ENCODE measurements at places on chromosomes 11 and 22. TPM values are rescaled to one million over a fixed set of nuclear protein-coding genes. Genes with fewer than 3 reads are reported as not detected.

OR51B2 gene
- not detected for total RNA-seq

OR4A47 gene
- total RNA-seq, result not detected

OR6Q1 gene
- not detected for total RNA-seq

OR6A2 gene
- total RNA-seq, result not detected

CRYBB2 gene
- total RNA-seq, result not detected

PLEKHB1 gene
- 7.9 TPM for total RNA-seq

OR10G6 gene
- total RNA-seq, result not detected

LIF gene
- total RNA-seq, result 0.49 TPM

DNA sequence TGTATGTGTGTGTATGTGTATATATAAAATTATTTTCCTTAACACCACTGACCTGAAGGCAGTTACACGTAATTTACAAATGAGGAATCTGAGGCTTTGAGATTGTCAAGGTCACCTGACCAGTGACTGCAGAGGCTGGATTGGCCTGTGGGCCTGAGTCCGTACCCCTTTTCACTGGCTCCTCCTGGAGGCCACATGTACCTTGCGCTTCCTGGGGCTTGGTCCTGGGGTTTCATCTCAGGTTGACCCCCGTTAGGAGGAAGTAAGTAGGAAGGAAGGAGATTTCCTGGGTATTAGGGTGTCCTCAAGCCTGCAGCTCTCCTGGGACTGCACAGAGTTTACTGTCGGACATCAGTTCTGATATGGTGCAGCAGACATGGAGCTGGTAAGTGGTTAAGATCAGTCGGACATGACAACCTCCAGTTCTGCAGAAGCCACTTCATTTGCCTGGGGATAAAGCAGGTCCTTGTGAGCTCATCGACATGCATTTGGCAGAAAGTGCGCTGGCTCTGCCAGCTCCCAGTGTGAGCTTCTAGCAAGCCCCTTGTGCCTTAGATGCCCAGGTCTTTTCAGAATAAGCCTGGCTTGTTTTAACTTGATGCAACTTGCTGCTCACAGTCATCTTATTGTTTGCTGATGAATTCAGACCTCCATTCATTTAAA, 36.6 kb downstream of the ST3GAL4 start:
- DNase-seq, result peak; percentile 88

DNA sequence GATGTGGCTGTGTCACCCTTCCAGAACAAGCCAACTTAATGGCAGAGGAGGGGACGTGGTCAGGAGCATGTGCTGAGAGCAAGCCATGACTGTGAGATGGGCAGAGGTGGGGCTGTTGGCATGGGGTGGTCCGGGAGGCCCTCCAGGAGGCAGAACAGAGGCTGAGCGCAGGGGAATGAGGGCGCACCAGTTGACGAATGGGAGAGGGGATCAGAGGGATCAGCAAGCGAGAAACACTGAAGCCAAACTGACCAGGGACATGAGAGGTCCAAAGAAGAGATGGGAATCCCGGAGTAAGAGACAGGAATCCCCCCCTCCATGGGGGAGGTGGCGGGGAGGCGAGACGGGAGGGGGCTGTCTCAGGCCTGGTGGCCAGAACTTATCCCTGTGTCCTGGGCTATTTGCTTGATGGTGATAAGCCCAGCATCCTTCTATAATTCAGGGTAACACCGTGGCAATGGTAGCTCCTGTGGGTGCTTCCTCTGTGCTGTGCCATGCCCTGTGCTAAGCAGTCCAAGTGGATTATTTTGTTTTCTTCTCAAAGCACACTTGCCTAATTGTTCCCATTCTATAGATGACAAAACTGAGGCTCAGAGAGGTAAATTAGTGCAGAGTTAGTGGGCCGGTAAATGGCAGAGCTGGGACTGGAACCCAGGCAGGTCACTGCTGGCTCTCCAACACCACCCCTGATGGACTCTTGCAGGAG, 83.4 kb upstream of the SHISAL1 start:
- DNase-seq, result peak; percentile 62

DNA sequence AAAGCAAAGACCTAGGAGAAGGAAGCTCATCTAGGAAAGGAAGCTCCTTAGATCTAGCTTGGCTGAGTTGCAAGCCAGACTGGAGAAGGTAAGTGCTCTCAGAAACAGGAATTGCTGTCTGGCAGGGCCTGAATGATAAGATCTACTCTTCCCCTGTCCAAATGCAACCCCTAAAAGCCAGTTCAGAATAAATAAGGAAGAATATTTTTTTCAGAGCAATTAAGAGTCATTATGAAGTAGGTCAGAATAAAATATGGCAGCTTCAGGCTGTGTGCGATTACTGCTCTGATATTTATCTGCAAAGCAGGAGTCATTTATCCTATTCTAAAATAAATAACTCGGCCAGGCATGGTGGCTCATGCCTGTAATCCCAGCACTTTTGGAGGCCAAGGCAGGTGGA, 82.1 kb downstream of the PIWIL4 start:
- no peak for DNase-seq

DNA sequence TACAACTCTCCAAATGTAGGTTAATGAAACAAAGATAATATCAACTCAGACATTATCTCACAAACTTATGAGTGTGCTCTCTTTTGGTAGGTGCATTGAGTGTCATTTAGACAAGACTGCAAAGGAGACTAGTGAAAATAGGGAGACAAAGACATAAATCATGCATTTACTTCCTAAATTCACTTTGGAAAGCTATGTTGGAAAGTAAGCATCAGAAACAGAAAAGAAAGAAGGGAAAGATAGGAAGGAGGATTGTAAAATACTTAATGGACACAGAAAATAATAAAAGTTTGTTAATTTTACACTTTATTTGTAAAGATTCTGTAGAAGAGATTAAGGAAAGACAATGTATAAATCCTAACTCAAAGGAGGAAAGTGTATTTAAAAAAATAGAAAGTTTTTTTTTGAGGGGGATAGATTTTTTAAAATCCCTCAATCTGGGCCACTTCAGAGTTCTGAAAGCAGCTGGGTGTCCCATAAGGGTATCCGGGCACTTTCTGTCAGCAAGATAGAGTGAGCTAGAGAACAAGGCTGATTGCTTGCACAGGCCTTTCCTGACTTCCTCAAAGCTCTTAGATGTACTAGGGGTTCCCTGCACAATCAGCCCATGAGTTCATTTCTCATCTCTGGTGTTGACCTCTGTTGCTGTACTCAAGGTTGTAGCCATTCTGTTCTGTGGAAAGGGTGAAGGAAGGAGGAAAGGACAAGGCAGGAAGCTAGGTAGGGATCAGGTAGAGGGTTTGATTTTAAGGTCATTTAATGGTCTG, 22.4 kb upstream of the RDX start:
- DNase-seq, result no peak

DNA sequence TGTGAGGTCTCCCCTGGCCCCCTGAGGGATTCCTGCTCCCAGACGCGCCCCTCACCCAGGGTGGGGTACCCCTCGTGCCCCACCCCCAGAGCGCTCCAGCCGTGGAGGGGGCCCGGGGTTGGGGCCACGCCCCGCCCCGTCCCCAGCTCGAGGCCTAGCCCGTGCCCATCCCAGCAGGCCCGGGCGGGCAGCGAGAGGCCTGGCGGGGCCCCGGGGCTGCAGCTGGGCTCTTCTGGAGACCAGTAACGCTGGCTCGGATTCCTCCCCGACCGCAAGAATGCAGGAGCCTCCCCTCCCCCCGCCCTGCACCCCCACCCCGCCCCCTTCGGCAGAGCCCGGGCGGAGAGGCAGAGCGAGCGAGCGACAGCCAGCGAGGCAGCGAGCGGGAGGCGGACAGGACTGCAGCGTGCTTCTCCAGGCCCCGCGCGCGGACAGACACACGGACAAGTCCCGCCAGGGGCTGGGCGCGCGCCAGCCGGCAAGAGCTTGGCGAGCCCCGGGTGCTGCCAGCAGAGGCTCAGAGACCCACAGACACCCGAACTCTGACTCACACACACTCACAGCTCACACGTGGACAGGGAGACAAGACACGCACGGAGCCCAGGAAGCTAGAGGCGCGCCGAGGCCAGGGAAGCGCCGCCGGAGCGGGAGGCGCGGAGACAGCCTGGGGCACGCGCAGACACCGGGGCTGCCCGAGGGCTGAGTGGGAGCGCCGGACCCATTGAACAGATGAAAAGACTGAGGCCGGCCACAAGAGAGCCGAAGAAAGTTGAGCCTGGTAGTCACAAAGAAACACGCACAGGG, 15.2 kb downstream of the BCL9L start:
- DNase-seq, result no peak

- DNase-seq, result no peak
Measured at GRCh38 chr22:18970948-18971315, 34.8 kb upstream of the PRODH start.

DNA sequence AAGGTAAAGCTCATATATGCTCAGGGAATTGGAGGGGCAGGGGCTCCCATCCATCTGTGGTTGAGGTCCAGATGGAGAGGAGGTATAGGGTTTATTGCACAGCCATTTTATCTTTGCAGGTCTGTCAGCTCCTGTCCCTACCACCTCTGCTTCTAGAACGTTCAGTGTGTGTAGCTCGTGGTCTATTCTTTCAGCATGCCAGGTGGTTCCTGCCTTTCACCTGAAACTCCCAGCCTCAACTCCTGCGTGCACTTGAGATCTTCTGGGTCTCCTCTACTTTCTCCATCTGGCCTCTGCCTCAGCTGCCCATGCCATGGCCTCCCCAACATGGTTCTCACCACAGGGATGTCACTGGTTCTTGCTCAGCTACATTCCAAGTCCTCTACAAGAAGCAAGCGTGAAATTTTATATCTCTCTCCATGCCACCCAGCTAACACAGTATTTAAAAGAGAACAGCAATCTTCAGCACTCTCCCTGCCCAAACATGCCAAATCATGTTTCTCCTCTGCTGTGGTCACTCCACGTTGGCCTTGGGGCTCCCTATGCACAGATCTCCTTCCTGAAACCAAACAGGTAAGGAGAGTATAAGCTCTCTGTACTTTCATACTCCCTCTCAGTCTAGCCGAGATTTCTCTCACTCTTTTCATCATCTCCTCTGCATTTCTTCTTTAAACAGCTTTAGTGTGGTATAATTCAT, 157.8 kb upstream of the TRPC6 start:
- DNase-seq, result no peak

- DNase-seq, result no peak
Measured at GRCh38 chr11:131486100-131486499, 115.7 kb downstream of the NTM start.

DNA sequence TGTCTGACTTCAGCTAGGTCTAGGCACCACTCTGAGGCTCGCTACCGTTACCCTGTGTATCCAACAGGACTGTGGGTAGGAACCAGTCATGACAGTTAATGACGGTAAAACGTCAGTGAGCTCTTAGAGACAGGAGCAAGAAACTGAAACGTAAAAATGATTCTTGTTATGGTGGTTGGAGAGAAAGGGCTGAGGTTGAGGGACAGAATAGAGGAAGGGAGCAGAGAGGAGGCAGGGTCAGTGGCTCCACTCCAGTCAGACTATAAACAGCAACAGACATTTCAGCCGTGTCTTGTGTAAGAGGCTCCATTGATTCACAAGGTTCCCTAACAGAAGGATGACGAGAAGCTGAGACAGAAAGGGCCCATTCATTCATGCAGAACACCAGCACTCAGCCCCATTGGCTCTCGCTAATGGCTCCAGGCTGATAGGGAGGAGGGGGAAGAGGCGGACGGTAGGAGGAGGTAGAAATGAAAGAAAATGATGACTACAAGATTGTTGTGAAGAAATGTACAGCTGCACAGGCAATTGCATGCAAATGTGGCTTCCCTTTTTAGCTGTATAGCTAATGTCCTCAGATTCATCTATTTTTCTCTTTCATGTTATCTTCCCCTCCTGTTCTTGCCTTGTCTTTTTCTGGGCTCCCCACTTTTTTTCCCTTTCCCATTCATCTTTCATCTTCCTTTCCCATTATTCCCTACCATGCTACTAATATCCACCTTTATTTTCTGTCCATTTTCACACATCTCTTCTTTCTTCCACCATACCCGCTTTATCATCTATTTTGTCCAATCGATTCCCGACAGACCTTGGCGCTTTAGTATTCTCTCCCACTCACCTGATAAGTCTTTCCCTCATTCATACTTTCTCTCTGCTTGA, 34.3 kb downstream of the ETS1 start:
- no peak for DNase-seq

- DNase-seq, result no peak
Measured at GRCh38 chr11:117002639-117003299, 95.5 kb downstream of the SIK3 start.

DNA sequence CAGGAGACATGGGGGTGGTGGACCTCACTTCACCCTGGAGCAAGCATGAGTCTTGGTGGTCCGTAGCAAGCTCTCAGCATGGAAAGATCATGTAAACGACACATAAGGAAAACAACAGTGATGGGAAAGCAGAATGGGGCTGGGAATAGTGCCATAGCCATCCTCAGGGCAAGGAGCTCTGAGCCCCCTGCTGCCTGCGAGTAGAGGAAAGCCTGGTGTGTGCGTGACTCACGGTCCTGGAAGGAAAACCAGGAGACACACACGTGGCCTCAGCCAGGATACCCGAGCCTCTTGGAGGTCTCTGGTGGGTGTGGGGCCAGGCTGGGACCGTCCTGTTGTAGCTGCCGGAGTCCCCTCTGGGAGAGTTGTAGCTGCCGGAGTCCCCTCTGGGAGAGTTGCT, 12.4 kb downstream of the SHANK3 start:
- DNase-seq, result no peak

GRCh38 chr22:26990503-26991189, 333.3 kb downstream of the MIAT start:
- DNase-seq, result no peak

GRCh38 chr11:19834771-19835170, 122.1 kb downstream of the NAV2 start:
- no peak for DNase-seq

DNA sequence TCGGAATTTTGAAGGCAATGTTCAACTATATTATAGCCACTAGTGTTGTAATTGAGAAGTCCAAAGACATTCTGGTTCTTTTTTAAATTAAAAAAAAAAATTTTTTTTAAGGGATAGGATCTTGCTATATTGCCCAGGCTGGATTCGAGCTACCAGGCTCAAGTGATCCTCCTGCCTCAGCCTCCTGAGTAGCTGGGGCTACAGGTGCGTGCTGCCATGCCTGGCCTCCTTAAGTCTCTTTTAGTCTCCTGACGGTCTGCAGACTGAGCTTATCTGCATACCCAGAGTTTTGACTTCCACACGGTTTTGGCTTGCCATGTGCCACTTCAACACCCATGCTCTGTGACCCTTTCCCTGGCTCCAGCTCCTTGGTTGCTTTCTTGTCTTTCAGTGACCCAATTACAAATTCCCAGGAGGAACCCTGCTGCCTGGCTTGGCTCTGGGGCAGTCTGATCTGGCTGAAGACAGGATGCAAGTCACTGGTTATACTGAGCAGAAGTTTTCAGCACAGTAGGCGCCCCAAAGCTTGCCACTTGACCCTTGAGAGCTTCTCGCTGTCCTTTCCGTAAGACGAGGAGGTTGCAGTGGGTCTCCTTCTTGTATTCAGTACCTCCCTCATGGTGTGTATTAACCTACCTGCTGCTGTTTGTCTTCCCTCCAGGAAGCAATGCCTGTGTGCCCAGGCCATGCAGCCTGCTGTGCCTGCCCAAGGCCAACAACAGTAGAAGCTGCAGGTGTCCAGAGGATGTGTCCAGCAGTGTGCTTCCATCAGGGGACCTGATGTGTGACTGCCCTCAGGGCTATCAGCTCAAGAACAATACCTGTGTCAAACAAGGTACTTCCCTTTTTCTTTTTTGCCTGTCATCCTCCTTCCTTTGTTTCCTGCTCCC, 113.8 kb upstream of the SORL1-AS1 start:
- DNase-seq, result no peak

GRCh38 chr11:104934594-104934993, 33.8 kb downstream of the CASP4 start:
- DNase-seq, result no peak

- no peak for DNase-seq
Measured at GRCh38 chr11:93116641-93117441, 81.0 kb downstream of the SLC36A4 start.

- no peak for DNase-seq
Measured at GRCh38 chr22:31526270-31526669, 29.9 kb downstream of the SFI1 start.

All from vagina (tissue), 2 donors.